Activated naive CD4-positive, alpha-beta T cell (primary cell): ENCODE measurements at places on chromosomes 6 and 20.

DNA sequence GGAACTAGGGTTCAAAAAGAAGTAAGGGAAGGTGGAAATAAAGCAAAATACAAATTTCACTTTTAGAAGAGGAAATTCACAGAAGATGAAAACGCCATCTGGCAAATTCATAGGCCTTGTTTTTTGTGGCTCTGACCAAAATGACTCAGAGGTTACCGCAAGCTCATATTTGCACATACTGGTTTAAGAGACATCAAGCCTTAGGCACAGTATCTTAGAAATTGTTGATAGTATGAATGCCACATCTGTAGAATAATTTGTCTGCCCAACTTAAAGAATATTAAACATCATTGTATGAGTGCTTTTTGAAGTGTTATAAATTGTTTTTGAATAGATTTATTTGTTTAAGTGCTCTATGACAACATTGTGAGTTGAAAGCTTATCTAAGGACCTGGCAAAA is 10.6 kb downstream of the TAAR1 start:
- DNase-seq, result no peak

GRCh38 chr6:167464177-167464576 is 139.3 kb downstream of the TTLL2 start:
- DNase-seq, result no peak

DNA sequence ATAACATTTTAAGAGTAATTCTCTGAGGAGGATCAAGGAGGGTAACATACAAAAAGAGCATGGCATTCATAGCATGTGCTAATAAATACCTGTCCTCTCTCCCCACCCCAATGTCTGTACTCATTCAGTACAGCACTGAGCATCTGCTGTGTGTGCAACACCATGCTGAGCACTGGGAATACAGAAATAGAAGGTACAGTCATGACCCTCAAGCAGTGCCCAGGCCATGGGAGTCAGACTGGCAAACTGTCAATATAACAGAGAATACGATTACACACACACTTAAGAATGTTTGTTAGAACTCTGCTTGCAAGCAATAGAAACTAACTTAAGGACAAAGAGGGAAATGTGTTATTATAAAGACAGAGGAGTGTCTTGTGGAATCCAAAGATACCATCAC is 24.7 kb upstream of the ZFAND3 start:
- no peak for DNase-seq

GRCh38 chr6:36947570-36948351 is 6.8 kb upstream of the PI16 start:
- no peak for DNase-seq

GRCh38 chr6:45469663-45470062 is 91.9 kb upstream of the SUPT3H start:
- no peak for DNase-seq

GRCh38 chr6:57307850-57308249 is 9.6 kb upstream of the PRIM2 start:
- no peak for DNase-seq

- DNase-seq, result no peak
Measured at GRCh38 chr6:133608620-133609019, 280.3 kb upstream of the TCF21 start.
